GM12891 (cell line): ENCODE measurements at places on chromosomes 16 and 17.

GRCh38 chr17:20960871-20961270, 81.9 kb downstream of the USP22 start:
- no peak for DNase-seq

- no peak for DNase-seq
These were observed 67.7 kb downstream of the ZDHHC7 start for GRCh38 chr16:84943620-84944019.

DNA sequence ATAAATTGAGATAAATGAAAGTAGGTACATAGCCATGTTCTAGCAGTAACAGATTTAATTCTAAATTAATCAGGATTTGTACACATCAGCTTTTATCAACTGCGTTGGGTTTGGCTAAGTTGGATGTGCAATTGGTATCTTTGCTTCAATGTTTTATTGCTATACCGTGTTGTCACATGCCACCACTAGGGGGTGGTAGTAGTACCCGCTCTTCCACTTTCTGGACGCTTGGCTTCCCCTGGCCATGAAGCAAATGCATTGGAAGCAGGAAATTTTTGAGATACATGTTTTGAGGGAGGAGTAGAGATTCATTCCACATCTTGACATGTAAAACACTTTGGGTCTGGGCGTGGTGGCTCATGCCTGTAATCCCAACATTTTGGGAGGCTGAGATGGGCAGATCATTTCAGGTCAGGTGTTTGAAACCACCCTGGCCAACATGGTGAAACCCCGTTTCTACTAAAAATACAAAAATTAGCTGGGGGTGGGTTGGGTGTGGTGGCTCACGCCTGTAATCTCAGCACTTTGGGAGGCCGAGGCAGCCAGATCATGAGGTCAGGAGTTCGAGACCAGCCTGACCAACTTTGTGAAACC, 58.6 kb downstream of the EMP2 start:
- peak; percentile 42 for DNase-seq

DNA sequence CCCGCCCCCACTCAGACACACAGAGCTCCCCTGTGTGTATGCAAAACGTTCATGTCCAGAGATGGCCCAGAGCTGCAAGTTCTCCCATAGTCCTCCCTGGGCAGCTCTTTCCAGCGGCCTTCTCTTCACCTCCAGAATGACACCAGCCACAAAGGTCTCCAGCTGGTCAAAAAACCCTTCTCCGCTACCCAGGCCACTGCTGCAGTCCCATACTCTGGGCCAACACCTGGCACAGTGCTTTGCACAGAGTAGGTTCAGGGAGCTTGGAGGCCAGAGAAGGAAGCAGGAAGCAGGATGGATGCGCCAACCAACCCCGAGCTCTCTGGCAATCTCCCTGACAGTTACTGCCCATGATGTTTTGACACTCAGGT, 1.1 kb upstream of the STAT5B start:
- no peak for DNase-seq

DNA sequence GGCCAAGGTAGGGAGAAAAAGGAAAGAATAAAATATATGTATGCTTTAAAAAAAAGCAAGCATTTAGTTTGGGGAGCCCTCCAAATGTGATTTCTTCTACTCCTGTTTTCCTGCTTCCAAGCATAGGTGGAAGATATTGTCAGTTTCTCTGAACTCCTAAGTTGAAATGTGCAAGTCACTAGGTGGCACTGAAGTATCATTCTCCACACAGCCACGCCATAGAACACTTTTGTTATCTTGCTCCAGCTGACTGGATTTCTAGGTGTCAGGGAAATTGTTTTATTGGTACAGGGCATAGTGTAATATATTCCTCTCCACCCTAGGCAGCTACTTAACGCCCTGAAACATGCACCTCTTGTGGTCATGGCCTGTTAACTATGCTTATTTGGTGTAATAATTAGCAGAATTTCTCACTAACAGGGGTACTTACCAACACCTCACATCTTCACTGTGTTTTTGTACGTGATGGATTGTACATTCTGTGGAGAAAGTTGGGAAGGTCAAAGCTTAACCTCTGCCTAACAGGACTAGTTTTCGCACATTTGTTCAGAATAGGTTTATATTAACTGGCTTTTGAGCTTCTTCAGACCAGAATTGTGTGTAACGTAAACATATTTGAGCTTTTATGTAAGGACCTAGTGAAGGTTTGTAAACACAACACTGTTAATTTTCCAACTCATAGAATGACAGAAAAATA, 69.3 kb downstream of the FTO start:
- DNase-seq, result no peak

GRCh38 chr16:74607310-74607961, 522 bp upstream of the GLG1 start:
- DNase-seq, result no peak

- no peak for DNase-seq
These were observed 169.5 kb upstream of the C17orf78 start for GRCh38 chr17:37206299-37206698.

DNA sequence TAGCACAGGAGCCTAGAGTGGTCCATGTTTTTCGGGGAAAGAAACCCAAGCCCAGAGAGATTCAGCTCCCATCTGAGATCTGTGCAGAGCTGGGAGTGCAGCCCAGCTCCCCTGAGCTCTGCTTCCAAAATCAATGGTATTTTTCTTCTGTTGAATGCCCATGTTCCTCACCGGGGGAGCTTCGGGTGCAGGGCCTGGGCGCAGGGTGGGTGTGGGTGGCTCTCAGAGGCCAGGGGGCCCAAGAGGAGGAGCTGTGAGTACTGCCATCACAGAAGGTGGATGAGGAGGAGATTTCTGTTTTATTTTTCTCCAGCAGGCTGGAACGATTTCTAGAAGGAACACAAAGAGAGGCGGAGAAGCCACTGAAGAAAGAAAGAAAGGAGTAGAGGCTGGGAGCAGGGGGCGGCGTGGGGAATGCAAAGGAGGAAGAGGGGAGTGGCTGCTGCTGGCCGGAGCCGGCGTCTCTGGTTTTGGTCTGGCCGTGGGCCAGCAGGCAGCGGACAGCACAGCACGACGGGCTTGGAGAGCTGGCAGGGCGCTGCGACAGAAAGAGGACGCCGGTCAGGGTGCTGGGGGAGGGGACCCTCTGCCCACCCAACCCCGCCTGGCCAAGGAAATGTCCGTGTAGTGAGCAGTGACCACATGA, 76.2 kb upstream of the KSR1 start:
- DNase-seq, result no peak

DNA sequence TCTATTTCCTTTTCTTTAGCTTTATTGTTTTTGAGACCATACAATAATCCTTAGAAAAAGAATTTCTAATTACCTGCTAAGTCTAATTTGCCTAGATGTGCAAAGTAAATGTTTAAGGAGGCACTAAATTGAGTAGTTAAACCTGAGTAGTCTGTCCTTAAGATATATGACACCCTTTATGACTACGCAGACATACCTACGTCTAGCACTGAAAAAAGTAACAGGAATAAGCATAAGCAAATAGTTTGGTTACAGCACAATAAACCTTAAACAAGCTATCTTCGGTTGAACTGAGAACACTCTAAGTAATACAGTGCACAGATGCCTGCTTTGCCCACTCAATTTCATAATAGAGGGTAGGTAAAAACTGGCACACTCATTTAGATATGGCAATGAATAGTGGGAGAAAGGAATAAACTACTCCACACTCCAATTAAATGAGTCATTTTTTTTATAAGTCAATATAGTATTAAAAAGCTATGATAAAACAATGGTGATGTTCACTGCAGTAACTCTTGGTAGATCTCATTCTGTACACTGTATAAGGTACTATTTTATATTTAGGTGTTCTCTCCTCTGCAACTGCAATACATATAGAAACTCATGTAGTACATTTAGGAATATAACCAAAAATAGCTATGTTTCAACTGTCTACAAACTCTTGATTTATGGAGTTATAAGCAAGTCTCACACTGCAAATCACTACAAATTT, 19.7 kb upstream of the INTS2 start:
- no peak for DNase-seq

DNA sequence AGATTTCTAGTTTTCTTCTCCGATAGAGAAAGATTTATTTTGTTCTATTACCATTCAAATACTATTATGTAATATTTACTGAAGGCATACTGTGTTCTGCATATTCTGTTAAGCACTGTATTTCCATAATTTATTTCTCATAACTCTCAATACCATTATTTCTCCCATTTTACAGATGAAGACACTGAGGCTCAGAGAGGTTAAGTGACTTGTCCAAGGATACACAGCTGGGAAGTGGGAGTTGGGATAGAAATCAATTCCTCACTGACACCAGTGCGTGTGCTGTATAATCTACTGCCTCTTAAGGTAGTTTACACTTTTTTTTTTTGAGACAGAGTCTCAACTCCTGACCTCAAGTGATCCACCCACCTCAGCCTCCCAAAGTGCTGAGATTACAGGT, 7.4 kb downstream of the NLRC3 start:
- no peak for DNase-seq

DNA sequence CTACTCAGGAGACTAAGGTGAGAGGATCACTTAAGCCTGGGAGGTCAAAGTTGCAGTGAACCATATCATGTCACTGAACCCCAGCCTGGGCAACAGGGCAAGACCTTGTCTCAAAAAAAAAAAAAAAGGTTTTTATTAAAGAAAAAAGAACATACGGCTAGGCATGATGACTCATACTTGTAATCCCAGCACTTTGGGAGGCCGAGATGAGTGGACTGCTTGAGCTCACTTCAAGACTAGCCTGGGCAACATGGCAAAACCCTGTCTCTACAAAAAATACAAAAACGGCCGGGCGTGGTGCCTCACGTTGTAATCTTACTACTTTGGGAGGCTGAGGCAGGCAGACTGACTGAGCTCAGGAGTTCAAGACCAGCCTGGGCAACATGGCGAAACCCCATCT, 38.4 kb downstream of the RANBP10 start:
- no peak for DNase-seq

DNA sequence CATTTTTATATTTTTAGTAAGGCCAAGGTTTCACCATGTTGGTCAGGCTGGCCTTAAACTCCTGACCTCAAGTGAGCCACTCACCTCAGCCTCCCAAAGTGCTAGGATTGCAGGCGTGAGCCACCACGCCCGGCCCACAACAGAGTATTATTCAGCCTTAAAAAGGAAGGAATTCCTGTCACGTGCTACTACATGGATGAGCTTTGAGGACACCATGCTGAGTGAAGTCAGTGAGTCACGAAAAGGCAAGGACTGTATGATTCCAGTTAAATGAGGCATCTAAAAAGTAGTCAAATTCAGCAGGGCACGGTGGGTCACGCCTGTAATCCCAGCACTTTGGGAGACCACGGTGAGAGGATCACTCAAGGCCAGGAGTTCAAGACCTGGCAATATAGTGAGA, 9.7 kb downstream of the CSF3 start:
- no peak for DNase-seq

GRCh38 chr17:44272954-44273353, 5.0 kb upstream of the SLC4A1 start:
- no peak for DNase-seq

DNA sequence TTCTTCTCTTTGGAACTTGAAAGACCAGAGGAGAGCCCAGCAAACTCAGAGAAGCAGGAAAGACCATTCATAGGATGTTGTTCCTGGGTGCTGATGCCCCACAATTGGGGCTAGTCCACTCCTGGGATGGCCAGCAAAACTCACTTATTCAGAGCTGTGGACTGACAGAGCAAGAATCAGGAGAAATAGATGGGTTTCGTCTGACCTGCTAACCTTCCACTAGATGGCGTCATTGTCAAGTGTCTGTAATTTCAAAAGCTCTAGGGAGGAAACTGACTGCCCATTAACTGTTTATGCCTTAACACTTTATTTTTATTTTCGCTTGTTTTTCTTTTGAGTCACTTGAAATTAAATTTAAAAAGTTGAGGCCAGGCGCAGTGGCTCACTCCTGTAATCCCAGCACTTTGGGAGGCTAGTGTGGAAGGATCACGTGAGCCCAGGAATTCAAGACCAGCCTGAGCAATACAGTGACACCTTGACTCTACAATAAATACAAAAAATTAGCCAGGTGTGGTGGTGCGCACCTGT, 28.7 kb upstream of the MILR1 start:
- DNase-seq, result no peak

DNA sequence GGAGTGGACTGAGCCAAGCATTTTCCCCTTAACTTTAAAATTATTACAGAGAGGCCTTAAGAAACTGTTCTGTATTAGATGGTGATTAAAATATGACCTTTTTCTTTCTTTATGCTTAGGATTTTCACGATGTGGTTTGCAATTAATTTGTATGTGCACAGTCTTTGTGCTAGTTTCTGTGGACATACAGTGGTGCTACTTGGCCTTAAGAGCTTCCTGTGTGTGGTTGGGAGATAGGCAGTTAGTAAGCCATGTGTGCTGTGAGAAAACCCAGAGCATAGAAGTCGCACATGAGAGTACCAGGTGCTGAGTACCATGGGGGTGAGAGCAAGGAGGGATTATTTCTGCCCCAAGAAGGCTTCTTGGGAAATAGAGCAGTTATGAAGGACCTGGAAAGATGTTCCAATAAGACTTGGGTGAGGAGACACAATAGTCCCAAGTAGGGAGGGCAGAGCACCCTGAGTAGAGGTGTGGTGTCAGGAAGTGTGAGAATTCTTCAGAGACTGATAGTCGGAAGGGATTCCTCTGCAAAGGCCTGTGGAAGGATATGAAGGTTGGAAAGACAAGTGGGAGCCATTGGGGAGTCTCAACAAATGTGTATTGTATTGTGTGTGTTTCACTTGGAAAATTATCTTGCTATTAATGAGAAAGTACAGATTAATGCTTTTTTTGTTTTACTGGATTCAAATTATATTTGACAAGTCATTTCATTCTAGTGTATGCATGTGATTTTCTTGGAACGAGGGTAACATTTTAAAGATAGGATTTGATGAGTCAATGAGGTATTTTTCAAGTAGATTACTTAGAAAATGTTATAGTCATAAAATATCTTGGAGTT, 239.9 kb downstream of the PRKCA start:
- DNase-seq, result no peak

DNA sequence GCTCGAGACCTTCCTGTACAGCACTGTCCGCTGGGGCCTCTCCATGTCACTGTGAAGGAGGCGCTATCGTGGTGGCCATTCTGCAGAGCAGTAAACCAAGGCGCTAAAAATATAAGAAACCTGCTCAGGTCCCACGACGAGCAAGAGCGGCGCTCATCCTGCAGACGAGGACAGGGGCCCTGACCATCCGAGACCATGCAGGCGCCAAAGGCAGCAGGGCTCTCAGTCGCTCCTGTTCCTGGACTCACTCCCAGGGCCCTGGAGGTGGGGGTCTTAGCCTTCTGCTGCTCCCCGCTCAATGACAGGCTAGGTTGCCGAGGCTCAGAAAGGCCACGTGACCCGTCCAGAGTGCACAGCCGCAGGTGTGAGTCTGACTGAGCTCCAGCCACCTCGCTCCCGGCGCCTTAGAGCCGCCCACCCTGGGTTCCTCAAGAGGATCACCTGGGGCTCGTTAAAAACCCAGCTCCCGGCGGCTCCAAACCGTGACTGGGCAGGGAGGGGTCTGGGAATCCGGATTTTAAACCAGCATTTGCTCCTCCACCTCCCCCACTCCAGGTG, 509 bp upstream of the ATP2C2 start:
- no peak for DNase-seq
